Cardiac muscle cell (in vitro differentiated cells and primary cell): ENCODE measurements at places on chromosomes 4 and X.
A peak's percentile ranks its signal among the peaks of the same experiment; 100 is the strongest.

GRCh38 chr4:133402616-133403015 is 253.5 kb downstream of the PCDH10 start:
- H3K4me3 ChIP-seq = no peak overlapping the region
- H3K4me1 ChIP-seq = no peaks in the 10 kb centered on the region
- peak; percentile 15 for DNase-seq
- no peak overlapping the region for H3K27ac ChIP-seq
- H3K36me3 ChIP-seq = no peaks in the 10 kb centered on the region
- no peaks in the 10 kb centered on the region for H3K27me3 ChIP-seq

DNA sequence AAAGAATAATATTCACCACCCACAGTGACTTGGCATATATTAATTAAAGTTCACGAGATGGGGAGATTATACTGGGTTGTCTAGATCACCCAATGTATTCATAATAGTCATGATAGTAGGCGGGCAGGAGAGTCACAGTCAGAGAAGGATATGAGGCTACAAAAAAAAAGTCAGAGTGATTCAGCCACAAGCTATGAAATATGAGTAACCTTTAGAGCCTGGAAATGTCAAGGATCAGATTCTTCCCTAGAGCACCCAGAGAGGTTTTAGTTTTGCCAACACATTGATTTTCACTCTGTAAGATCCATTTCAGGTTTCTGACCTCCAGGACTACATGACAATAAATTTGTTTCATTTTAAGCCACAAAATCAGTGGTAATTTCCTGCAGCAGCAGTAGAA is 501.9 kb downstream of the GABRG1 start:
- no peak overlapping the region for H3K4me3 ChIP-seq
- H3K27me3 ChIP-seq = no peaks in the 10 kb centered on the region
- no peaks in the 10 kb centered on the region for H3K36me3 ChIP-seq
- no peak overlapping the region for H3K27ac ChIP-seq

GRCh38 chr4:40887764-40888131 is 138.0 kb downstream of the NSUN7 start:
- H3K4me3 ChIP-seq = no peak overlapping the region
- H3K27ac ChIP-seq = no peak overlapping the region
- no peaks in the 10 kb centered on the region for H3K36me3 ChIP-seq
- H3K4me1 ChIP-seq = no peaks in the 10 kb centered on the region

DNA sequence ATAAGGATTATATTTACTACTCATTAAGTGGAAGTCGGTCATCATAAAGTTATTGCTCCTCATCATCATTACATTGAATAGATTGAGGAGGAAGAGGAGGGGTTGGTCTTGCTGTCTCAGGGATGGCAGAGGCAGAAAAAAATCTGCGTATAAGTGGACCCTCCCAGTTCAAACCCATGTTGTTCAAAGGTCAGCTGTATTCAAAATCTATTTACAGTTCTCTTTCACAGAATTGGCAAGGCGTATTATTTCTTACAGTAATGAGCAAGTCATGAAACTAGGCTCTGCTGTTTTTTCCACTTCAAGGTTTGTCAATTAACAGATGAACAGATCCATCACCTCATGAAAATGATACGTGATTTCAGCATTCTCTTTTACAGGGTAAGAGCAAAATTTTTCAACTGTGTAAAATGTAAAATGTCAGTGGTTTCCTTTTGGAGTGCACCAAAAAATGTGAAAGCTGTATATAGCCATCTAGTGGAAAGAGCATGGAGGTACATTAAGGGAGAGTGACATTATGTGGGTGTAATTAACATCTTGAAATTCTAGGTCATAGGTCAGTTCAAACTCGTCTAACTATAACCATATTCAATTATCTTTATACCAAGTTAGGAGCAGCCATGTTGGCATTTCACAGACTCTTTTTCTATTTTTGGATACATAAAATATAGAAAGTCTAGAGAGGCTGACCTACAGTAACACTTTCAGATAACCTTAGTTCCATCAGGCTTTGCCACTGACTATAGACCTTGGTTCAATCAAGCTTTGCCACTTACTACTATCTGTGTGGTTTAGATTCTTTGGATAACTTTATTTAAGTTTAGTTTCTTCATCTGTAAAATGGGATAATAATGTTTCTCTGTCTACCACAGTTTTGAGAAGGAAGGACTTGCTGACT is 30.1 kb downstream of the NEIL3 start:
- no peaks in the 10 kb centered on the region for H3K27me3 ChIP-seq
- H3K27ac ChIP-seq = no peak overlapping the region
- H3K4me3 ChIP-seq = no peak overlapping the region
- H3K36me3 ChIP-seq = no peaks in the 10 kb centered on the region
- DNase-seq = peak; percentile 63

- no peaks in the 10 kb centered on the region for H3K36me3 ChIP-seq
- no peak overlapping the region for H3K4me3 ChIP-seq
- peak; percentile 55 for DNase-seq
- H3K27me3 ChIP-seq = no peaks in the 10 kb centered on the region
- no peak overlapping the region for H3K27ac ChIP-seq
- H3K4me1 ChIP-seq = peaks cover 21% of the 10 kb centered on the region
Measured at GRCh38 chrX:39158801-39159657, 357.8 kb downstream of the MID1IP1 start.

GRCh38 chr4:25178838-25179261 is 18.6 kb upstream of the SEPSECS start:
- H3K4me1 ChIP-seq = peaks cover 6% of the 10 kb centered on the region
- H3K4me3 ChIP-seq = no peak overlapping the region
- no peak for DNase-seq
- no peak overlapping the region for H3K27ac ChIP-seq

GRCh38 chrX:18687856-18688495 is 16.1 kb upstream of the RS1 start:
- H3K27ac ChIP-seq = no peak overlapping the region
- H3K4me1 ChIP-seq = no peaks in the 10 kb centered on the region
- H3K27me3 ChIP-seq = no peaks in the 10 kb centered on the region
- no peaks in the 10 kb centered on the region for H3K36me3 ChIP-seq
- H3K4me3 ChIP-seq = no peak overlapping the region

DNA sequence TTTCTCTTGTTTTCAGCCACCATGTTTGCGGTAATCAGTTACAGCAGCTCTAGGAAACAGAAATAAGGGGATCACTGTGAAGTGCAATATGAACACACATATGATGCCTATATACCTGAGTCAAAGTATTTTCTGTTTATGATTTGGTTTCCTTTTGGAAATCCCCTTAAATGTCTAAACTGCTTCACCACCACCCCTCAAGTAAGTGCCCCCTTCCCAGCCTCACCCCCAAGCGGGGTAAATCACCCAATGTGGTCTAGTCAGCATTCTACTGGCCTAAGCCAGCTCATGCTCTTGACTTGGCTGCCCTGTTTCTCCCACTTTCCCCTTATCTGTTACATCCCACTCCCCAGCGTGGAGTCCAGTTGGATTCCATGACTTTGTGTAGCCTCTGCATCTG is 176.5 kb downstream of the QDPR start:
- H3K27ac ChIP-seq = no peak overlapping the region
- no peak overlapping the region for H3K4me3 ChIP-seq
- no peaks in the 10 kb centered on the region for H3K4me1 ChIP-seq
- H3K27me3 ChIP-seq = no peaks in the 10 kb centered on the region
- no peak for DNase-seq

DNA sequence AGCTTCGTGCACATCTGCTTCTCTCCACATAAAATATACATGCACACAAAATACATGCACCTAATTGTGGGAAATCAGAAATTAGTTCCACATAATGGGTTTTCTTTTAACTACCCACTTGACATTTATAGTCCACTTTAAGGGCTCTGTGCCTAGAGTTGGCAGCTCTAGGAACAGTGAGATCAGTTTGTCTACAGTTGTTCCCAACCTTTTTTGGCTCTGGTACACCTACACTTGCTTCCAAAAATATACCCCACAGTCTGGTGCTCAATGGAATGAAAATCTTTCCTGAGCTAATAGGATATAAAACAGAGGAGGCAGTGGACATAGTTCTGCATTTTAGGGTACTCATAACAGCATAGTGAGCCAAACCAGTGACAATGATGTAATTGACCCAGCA is 36.1 kb downstream of the HDAC8 start:
- H3K27me3 ChIP-seq = no peaks in the 10 kb centered on the region
- no peak overlapping the region for H3K27ac ChIP-seq
- H3K4me3 ChIP-seq = no peak overlapping the region
